ENCODE measurements at places on chromosomes 5 and 9. TPM values are rescaled to one million over a fixed set of nuclear protein-coding genes. Genes with fewer than 3 reads are reported as not detected.

DNA sequence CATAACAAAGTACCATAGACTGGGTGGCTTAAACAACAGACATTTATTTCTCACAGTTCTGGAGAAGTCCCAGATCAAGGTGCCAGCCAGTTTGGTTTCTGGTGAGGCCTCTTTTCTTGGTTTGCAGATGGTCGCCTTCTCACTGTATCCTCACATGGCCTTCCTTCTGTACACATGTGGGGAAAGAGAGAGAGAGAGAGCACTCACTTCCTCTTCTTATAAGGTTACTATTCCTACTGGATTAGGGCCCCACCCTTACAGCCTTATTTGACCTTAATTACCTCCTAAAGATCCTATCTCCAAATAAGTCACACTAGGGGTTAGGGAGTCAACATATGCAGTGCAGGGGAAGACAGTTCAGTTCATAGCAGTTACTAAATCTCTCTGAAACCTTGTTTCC is 205.6 kb upstream of the GDNF start:
- H3K4me3 ChIP-seq, result no peak overlapping the region
- no peaks in the 10 kb centered on the region for H3K27me3 ChIP-seq
- no peak for DNase-seq
- H3K27ac ChIP-seq, result no peak overlapping the region
- peaks cover 12% of the 10 kb centered on the region for H3K4me1 ChIP-seq

- peaks cover 4% of the 10 kb centered on the region for H3K27me3 ChIP-seq
- peak overlapping the region; percentile 68 for H3K27ac ChIP-seq
- no peak overlapping the region for H3K4me3 ChIP-seq
These were observed 47.4 kb downstream of the ROR2 start for GRCh38 chr9:91902475-91903125.

- H3K27ac ChIP-seq, result peak overlapping the region; percentile 85
- peaks cover 41% of the 10 kb centered on the region for H3K4me1 ChIP-seq
- no peak for DNase-seq
- no peak overlapping the region for H3K4me3 ChIP-seq
These were observed 100.3 kb downstream of the NDFIP1 start for GRCh38 chr5:142208777-142209312.

The PLAC8L1 gene
- total RNA-seq, result 0.30 TPM

DNA sequence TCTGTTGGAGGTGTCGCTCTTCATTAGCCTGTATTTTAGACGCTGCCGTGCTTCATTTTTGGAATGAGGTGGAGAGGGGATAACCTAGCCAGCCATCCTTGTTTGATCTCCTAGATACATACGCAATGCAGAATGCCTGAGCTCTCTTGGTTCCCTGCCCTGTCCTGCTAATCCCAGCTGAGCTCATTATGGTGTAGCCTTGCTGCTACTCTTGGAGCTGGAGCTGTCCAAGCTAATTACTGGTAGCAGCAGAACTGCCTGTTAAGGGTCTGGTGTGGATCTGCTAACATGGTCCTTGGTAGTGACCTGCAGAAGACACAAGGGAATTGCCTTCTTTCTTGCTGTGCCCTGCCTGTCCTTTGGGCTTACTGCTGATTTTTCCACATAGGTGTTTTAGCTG is 207.9 kb downstream of the CNTLN start:
- no peaks in the 10 kb centered on the region for H3K27me3 ChIP-seq
- H3K4me1 ChIP-seq, result peaks cover 21% of the 10 kb centered on the region
- no peak for DNase-seq
- H3K4me3 ChIP-seq, result no peak overlapping the region
- H3K36me3 ChIP-seq, result peaks cover 10% of the 10 kb centered on the region
- no peak overlapping the region for H3K27ac ChIP-seq

GRCh38 chr9:33125461-33125860 is 41.7 kb downstream of the B4GALT1 start:
- 0 out of 2 replicates have a peak, but pooled peaks cover 6% of the 10 kb centered on the region for H3K4me1 ChIP-seq
- DNase-seq, result no peak
- H3K4me3 ChIP-seq, result no peak overlapping the region

The PHYHD1 gene
- total RNA-seq, result 20.0 TPM

The CDH9 gene
- 0.21 TPM for total RNA-seq

The GABRP gene
- total RNA-seq, result 9.9 TPM

- H3K4me1 ChIP-seq, result no peaks in the 10 kb centered on the region
- H3K36me3 ChIP-seq, result peaks cover 2% of the 10 kb centered on the region
- peaks cover 49% of the 10 kb centered on the region for H3K27me3 ChIP-seq
- peak; percentile 22 for DNase-seq
- H3K27ac ChIP-seq, result no peak overlapping the region
These were observed 133.7 kb downstream of the NMUR2 start for GRCh38 chr5:152271420-152271819.

Measured in WTC11 (cell line).